ENCODE measurements at places on chromosomes 3 and 15.

DNA sequence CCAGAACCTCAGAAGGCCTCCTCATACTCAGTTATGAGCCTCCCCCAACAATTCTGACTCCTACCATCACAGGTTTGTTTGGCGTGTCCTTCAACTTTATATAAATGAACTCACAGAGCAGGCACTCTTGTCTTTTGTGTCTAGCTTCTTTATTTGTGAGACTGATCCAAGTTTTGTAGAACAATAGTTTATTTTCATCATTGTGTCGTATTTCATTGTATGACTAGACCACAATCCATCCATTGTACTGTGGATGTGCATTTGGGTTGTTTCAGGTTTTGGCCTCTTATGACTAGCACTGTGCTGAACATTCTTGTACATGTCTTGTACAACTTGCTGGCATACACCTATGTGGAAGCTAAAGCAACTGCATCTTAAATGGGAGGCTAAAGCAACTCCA is 292.8 kb upstream of the LYSMD4 start:
- DNase-seq: no peak

GRCh38 chr3:12070098-12070497 is 65.9 kb downstream of the SYN2 start:
- DNase-seq: no peak

DNA sequence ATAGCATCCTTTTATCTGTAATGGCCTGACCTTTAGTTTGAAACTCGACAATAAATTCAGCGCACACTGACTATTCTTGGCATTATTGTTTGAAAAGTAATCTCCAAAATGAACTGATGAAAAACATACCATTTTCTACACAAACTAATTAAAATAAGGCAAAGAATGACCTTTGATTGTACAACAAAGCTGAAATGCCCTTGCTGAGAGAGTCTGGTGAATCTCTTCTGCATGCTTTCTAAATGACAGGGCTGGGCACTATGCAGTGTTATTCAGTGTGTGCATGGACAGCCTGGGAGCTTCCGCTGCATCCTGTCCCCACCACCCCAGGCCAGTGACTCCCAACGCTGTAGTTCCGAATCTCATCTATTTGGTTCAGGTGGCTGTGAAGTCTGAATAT is 530.8 kb downstream of the FOXP1 start:
- no peak for DNase-seq

- DNase-seq: no peak
Observed at GRCh38 chr3:37642670-37643598, 218.7 kb upstream of the CTDSPL start.

DNA sequence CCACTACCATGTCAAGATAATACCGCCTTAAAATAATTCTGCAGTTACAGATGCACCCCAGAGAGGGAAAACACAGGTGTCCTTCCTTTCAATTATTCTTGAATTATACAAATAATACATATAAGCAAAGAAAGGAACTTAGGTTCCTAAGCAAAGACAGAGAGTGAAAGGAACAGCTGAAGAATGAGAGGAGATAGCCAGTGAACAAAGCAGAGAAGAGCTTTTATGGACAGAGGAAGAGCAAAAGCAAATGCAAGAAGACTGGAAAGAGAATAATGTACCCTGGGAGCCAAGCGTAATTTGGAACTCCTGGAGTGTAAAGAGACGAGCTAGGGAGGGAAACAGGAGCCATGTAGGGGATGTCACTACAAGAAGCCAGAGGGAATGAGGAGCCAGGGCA is 21.7 kb downstream of the GPR176 start:
- no peak for DNase-seq

DNA sequence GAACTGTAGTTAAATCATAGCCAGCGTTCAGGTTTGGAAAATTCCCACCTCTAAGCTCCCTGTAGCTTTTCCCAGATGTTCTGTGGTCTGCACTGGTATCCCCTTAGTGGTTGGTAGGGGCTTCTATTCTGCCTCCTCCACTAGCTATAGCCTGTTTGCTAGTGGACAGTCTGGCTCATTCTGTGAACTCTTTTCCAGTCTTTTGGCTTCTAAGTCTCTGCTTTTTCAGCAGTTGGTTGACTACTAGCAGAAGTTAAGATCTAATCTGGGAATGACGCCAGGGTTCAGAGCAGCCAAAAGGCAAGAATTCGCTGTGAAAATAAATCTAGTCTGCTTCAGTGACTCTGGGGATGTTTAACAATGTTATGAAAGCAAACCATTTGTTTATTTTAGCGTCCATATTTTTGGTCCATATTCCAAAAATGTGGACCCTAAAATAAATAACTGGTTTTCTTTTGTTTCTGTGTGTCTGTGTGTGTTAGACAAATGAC is 73.7 kb upstream of the WDR72 start:
- no peak for DNase-seq

- DNase-seq: no peak
Observed at GRCh38 chr15:82810061-82810889, 847 bp downstream of the WHAMM start.

DNA sequence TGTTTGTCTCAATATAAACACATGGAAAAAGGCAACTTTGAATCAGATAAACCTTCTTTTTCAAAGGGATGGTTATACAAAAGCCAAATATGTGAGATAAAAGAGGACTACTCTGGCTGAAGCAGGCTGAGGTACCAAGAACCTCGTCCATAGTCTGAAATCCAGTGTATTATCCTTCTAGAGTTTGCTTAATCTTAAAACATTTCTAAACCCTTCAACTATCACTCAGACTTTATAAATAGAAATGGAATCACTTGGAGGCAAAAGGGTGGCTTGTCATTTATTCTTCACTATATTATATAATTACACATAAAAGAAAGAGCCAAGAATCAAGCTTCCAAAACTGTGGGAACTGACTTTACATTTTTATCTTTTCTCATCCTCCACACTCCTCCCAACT is 303.6 kb downstream of the PLCL2 start:
- no peak for DNase-seq

GRCh38 chr3:147395899-147396711 is 10.2 kb downstream of the ZIC4 start:
- DNase-seq: no peak

DNA sequence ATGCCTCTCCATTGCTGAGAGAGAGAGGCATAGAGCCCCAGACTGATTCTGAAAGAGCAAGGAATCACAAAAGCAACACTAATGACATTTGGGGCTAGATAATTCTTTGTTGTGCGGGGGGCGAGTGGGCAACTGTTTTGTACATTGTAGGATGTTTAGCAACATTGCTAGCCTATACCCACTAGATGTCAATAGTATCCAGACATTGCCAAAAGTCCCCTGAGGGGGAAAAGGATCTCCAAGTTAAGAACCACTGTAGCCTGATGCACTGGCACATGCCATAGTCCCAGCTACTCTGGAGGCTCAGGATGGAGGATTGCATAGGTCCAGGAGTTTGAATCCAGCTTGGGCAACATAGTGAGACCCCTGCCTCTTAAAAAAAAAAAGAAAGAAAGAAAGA is 22.8 kb upstream of the GOLM2 start:
- no peak for DNase-seq

DNA sequence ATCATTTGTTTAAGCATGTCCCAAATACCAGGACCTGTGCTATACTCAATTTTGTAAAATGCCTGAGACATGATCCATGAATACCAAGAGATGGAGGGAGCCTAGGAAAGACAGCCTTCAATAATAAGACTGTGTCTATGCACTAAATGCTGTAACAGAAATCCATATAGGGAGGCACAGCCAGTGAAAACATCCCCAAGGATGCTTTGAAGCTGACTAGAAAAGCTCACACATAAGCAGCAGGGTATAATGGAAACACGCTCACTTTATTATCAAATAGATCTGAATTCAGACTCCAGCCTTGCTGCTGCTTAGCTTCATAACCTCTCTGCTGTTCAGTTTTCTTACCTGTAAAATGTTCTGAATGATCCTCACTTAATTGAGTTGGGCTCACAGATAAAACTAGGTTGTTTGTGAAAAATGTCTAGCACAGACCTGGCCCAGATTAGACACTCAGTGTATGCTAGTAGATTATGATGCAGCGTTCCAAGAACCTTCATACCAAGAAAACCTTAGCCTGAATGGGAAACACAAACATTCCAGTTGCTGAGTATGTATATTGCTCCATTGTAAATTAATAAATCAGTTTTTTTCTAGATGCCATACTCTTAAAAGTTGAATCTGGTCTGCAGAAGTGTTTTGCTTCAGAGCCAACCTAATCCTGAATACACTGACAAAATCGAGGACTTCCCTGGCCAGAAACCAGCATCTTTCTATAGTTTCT is 3.8 kb upstream of the LARP6 start:
- no peak for DNase-seq

All from stimulated activated CD4-positive, alpha-beta T cell treated with anti-CD3 and anti-CD28 coated beads, Interleukin-15, amount 100 ng/mL, for 1 hour (primary cell).